ENCODE measurements at places on chromosomes 16 and 17. TPM values are rescaled to one million over a fixed set of nuclear protein-coding genes. Genes with fewer than 3 reads are reported as not detected.
A peak's percentile ranks its signal among the peaks of the same experiment; 100 is the strongest.

CDC42EP4 gene
- total RNA-seq: 115 TPM

DNA sequence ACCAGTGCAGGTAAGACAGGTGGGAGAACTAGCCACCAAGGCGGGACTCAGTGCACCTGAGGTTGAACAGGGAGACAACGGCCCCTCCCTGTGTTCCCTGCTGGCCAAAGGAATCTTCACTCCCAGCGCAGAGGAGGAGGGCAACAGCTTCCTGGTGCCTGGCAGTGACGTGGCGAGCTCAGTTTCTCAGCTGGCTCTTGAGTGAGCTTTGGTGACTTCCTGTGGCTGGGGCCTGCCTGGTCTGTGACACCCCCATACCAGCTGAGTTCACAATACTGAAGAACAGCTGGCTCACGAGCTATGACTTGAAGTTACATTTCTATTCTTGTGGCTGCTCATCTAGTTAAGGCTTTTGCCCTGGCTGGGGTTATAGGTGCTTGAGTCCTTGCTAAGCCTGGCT is 26.1 kb downstream of the WNT9B start:
- H3K36me3 ChIP-seq: no peaks in the 10 kb centered on the region
- no peaks in the 10 kb centered on the region for H3K27me3 ChIP-seq
- DNase-seq: no peak

- H3K27me3 ChIP-seq: no peaks in the 10 kb centered on the region
- H3K27ac ChIP-seq: peak overlapping the region; percentile 96
- H3K4me1 ChIP-seq: peaks cover 17% of the 10 kb centered on the region
- no peak for DNase-seq
- H3K4me3 ChIP-seq: no peak overlapping the region
Observed at GRCh38 chr17:35245196-35245486, 2.3 kb downstream of the SLFN5 start.

DNA sequence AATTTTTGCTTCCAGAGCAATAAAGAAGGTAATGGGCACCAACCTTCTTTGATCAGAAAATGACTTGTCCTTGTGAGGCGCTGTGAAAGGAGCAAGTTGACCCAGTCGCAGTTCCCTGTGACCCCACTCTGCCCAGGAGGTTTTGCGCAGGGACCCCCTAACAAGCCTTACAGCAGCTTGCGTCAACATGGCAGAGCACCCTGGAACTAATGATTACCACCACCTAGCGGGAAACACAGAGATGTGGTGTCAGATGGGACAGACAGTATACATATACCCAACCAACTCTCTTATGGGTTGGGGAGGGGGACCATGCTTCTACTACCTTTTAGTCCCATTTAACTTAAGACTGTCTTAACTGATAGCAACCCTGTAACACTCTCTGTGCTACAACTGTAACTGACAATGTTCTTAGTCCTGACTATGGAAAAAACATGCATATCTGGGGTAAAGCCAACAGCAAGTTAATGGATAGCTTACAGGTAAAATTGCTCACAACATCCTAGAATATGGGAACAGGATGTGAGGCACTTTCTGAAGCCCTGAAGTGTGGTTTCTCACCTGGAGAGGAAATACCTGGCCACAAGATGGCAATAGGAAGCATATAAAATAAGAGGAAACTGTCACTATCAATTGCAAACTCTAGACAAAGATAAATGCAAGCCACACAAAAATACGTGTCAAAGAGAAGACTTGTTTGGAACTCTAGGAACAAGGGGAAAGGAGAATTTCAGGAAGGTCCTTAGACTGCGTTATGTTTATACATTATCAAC is 3.0 kb downstream of the KARS1 start:
- H3K4me1 ChIP-seq: no peaks in the 10 kb centered on the region
- no peak for DNase-seq
- H3K27me3 ChIP-seq: no peaks in the 10 kb centered on the region
- no peak overlapping the region for H3K27ac ChIP-seq

GRCh38 chr16:29141586-29142324 is 156.9 kb downstream of the LAT start:
- H3K4me1 ChIP-seq: no peaks in the 10 kb centered on the region
- H3K27me3 ChIP-seq: no peaks in the 10 kb centered on the region
- no peaks in the 10 kb centered on the region for H3K36me3 ChIP-seq
- no peak overlapping the region for H3K27ac ChIP-seq

- no peak for DNase-seq
- peaks cover 15% of the 10 kb centered on the region for H3K4me1 ChIP-seq
- peak overlapping the region; percentile 68 for H3K4me3 ChIP-seq
- no peaks in the 10 kb centered on the region for H3K27me3 ChIP-seq
- peak overlapping the region; percentile 83 for H3K27ac ChIP-seq
Observed at GRCh38 chr16:11976850-11977375, 379 bp downstream of the SNX29 start.

DNA sequence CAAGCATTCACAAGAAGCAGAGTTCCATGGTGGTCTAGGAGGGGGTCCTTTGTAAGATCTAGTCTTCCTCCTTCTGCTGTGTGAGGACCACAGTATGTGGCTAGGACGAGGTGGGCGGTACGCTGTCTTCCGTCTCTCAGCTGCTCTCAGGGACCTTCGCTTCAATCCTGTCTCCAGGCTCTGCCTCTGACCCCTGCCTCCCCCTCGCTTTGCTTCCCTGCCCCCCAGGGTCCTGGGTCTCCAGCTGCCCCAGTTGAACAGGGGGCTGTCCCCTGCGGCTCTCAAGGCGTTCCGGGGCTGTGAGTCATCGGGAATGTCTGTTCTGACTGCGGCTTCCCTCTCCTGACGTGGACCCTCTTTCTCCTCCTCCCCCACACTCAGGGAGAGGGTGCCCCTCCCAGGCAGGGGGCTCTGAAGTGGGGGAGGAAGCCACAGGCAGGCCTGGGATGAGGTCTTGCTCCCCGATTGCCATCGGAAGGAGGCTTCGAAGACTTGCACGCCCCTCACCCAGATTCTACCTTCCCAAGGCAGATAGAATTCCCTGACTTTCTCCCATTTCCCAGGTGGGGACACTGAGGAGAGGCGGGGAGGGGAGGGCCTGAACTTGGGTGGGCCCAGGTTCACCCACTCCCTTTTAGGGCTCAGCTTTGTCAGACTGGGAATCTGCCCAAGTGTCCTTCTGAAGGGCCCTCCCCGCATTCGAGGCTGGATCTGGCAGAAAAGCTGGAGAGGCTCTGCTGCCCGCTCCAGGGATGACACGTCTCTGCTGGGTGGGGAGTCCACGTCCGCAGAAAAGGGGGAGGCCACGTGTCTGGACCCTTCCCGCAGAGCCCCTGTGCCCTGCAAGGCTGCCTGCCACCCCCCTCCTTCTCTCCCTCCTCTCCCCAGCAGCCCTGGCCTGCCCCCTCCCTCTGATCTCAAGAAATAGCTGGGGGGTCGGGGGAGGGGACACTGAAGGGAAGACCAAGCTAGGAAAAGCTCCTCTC is 9.1 kb upstream of the COL1A1 start:
- no peaks in the 10 kb centered on the region for H3K27me3 ChIP-seq
- H3K36me3 ChIP-seq: no peaks in the 10 kb centered on the region
- no peak overlapping the region for H3K4me3 ChIP-seq
- peak overlapping the region; percentile 79 for H3K27ac ChIP-seq
- DNase-seq: peak; percentile 15
- H3K4me1 ChIP-seq: peaks cover 44% of the 10 kb centered on the region

GRCh38 chr16:46774743-46775177 is 26.6 kb upstream of the MYLK3 start:
- no peaks in the 10 kb centered on the region for H3K27me3 ChIP-seq
- no peak for DNase-seq
- no peaks in the 10 kb centered on the region for H3K4me1 ChIP-seq

DRC3 gene
- total RNA-seq: 5.0 TPM

MYH2 gene
- not detected for total RNA-seq

DNA sequence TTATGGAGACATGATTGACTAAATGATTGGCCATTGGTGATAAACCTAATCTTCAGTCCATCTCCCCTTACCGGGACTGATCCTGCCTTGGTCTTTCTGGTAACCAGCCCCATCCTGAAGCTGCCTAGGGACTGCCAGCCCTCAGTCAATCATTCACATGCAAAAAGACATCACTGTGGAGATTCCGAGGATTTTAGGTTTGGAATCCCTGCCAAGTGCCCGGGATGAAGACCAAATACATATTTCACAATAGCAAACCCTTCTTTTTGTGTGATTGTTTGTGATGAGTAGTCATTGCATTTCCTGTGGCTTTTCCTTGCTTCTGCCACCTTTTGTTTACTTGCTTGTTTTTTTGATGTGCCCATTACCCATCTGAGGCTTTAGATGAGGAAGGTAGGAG is 44.0 kb downstream of the EPN2 start:
- peaks cover 65% of the 10 kb centered on the region for H3K4me1 ChIP-seq
- no peak overlapping the region for H3K4me3 ChIP-seq
- DNase-seq: peak; percentile 42
- no peaks in the 10 kb centered on the region for H3K36me3 ChIP-seq
- no peak overlapping the region for H3K27ac ChIP-seq

DNA sequence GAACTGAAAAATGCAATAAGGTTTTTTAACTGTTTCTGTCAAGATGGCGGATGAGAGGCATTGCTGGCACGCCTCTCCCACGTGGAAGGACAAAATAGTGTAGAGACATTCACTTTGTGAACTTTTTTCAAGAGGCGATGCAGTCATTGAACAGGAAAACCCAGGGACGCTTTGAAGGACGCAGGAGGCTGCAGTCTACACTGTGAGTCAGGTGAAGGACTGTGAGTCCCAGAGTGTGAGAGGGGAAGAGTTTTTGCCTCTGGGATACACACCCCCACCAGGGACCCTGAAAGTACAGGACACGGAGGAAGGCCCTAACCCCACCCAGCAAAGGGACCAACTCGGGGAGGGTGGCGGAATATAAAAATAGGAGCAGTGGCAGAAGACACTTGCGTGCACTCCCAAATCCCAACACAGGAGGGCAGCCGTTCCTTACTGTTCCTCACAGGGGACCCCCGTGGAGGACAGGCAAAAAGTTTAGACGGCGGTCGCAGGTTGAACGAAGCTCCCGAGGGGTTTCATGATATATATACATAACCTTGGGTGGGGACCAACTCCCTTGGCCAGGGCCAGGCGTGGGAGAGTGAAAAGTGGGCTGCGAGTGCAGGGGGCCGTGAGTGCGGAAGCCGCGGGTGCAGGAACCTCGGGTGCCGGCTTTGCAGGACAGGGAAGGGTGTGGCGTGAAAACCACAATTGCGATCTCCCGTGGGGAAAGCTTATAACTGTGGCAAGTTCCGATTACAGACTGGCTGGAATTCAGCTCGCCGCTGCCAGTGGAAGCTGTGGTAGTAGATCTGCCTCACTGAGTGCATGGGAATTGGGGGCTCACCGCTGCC is 82.0 kb upstream of the ALOX12 start:
- H3K4me1 ChIP-seq: no peaks in the 10 kb centered on the region
- peak; percentile 44 for DNase-seq
- no peak overlapping the region for H3K27ac ChIP-seq
- H3K36me3 ChIP-seq: no peaks in the 10 kb centered on the region

WNK4 gene
- total RNA-seq: 6.7 TPM

KRTAP2-1 gene
- not detected for total RNA-seq

- DNase-seq: no peak
- H3K27me3 ChIP-seq: peaks cover 22% of the 10 kb centered on the region
- H3K4me3 ChIP-seq: no peak overlapping the region
- no peaks in the 10 kb centered on the region for H3K36me3 ChIP-seq
Observed at GRCh38 chr17:76022973-76023899, 3.9 kb downstream of the EVPL start.

Measured in tibial nerve (tissue), 4 donors.